H1 (cell line): ENCODE measurements at places on chromosomes 3 and 15. TPM values are rescaled to one million over a fixed set of nuclear protein-coding genes. Genes with fewer than 3 reads are reported as not detected.

DNA sequence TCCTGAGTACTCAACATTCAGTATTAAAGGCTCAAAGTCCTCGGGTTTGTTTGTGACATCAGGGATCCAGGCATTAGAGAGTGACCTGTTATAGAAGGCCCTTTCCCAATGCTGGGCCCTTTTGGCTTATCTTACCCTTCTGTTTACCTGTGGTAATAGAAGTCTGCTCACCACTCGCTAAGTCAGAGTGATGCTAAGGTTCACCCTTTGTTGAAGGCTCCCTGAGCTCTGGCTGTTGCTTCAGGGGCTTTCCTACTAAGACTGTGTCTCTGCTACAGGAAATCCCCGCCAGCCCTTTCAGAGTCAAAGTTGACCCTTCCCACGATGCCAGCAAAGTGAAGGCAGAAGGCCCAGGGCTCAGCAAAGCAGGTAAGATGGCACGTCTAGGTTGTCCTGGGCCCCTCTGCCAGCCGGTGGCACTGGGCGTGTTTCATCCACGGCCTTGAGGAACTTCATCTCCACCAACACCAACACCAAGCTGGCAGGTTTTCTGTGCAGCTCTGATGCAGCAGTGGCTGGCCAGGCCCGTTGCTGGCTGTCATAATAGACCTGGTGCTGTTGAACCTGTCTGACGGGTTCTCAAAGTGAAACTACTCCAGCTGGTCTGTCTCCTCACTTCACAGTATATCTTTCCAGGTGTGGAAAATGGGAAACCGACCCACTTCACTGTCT is 99.1 kb downstream of the DNASE1L3 start:
- no peak for DNase-seq

- DNase-seq = no peak
Measured at GRCh38 chr15:95857124-95857757, 473.3 kb upstream of the NR2F2 start.

- no peak for DNase-seq
Measured at GRCh38 chr3:193865339-193865738, 270.6 kb upstream of the HES1 start.

- DNase-seq = no peak
Measured at GRCh38 chr15:77010857-77011256, 15.9 kb downstream of the PSTPIP1 start.

DNA sequence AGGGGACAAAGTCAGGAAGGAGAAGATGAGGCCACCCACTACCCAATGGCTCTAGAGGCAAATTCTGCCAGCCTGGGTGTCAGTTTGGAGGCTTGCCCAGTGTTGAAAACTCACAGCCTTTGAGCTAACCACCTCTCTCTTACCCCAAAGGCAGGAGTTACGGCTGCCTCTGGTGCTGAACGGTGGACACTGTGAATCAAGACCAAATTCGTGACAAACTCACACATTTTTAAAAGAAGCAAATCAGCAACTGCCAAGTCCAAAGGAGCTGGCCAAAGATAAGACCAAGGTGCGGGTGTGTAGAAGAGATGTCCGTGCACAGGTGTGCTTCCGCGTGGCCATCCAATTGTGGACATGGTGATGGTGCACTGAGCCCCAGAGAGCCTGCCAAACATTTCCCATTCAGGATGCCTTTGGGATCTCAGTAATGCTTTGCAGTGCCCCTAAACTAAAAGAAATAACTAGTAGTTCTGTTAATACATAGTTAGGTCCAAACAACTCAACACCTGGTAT is 74.6 kb downstream of the FAM174B start:
- DNase-seq = no peak

GRCh38 chr15:45162771-45163507 is 24.8 kb downstream of the SHF start:
- peak; percentile 79 for DNase-seq

- no peak for DNase-seq
Measured at GRCh38 chr3:187783098-187783497, 37.8 kb upstream of the BCL6 start.

DNA sequence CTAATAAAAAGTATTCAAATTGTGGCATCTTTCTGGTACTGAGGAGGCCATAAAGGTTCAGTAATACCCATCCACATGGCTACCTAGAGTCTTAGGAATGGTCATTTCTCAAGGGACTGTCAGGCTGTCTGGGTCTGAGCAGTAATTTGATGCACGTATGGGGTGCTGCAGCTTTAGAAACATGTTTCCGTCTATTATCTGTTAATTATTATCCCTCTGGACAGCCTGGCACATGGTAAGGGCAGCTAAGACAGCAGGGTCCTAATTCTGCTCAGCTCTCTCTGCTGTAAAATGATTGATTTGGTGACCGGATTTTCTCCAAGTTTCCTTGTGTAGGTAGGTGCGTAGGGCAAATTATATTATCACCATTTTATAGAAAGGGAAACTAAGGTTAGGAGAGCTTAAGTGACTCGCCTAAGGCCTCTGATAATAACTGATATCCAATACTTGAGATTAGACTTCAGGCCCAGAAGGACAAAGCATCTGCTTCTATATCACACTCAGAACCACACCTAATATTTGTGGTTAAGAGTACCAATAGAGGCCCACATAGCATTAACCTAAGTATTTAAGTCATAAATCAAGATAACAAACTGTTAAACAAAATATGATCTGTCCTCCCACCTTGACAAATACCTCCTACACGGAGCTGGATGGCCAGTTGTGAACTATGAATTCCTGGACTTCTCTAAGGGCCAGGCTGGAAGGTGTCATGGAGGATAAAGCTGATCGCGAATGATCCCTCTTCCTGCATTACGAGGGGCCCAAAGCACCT is 2.9 kb upstream of the RAP2B start:
- DNase-seq = no peak

- DNase-seq = no peak
Measured at GRCh38 chr3:191262650-191263049, 63.6 kb downstream of the OSTN start.

DNA sequence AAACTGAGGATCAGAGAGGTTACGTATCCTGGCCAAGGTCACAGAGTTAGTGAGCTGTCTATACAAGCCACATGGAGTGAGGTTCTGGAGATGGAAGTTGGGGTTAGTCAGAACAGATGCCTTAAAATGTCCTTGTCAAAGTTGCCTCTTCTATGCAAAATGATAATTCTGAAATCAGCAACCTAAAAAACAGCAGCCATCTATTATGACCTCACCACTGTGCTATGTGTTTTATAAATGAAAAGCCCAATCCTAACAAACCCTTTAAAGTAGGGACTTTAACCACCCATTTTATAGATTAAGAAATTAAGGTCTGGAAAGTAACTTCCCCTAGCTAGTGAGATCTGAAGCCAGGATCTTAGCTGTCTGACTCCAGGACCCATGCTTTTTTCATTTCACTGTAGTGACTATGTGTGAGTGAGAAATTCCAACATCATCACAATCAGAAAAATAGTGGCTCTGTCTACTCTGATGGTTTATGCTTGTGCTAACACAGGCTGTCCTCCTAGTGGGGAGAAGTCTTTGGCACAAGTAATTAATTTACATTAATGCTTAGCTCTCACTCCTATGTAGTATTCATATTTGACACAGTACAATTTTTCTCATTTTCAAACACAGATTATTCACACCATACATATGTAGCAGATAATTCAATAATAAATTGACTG is 143.6 kb downstream of the ANO10 start:
- DNase-seq = no peak

GRCh38 chr3:189195302-189195701 is 23.5 kb downstream of the TPRG1 start:
- peak; percentile 49 for DNase-seq

GRCh38 chr3:151382671-151383070 is 1.9 kb downstream of the P2RY12 start:
- no peak for DNase-seq

GRCh38 chr15:95176794-95177577 is 945.6 kb downstream of the MCTP2 start:
- DNase-seq = no peak

- no peak for DNase-seq
Measured at GRCh38 chr3:114709102-114709501, 415.3 kb downstream of the TIGIT start.

DNA sequence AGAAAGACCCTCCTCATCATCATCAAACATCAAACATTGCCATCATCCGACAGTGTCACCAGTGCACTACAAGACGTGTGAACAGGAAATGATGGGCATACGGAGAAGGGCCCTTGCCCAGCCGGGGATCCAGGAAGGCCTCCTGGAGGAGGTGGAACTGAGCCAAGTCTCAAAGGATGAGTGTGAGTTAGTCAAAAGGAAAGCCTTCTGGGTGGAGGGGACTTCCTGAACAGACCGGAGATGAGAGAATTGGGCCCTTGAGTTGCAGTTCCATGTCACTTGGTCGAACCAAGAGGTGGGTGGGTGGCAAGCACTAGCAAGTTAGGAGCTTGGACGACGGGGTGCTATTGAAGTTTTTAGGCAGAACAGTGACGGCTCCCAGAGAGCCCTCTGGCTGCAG is 8.5 kb downstream of the SEMA4B start:
- no peak for DNase-seq

- no peak for DNase-seq
Measured at GRCh38 chr3:105688821-105689220, 180.0 kb downstream of the CBLB start.

DNA sequence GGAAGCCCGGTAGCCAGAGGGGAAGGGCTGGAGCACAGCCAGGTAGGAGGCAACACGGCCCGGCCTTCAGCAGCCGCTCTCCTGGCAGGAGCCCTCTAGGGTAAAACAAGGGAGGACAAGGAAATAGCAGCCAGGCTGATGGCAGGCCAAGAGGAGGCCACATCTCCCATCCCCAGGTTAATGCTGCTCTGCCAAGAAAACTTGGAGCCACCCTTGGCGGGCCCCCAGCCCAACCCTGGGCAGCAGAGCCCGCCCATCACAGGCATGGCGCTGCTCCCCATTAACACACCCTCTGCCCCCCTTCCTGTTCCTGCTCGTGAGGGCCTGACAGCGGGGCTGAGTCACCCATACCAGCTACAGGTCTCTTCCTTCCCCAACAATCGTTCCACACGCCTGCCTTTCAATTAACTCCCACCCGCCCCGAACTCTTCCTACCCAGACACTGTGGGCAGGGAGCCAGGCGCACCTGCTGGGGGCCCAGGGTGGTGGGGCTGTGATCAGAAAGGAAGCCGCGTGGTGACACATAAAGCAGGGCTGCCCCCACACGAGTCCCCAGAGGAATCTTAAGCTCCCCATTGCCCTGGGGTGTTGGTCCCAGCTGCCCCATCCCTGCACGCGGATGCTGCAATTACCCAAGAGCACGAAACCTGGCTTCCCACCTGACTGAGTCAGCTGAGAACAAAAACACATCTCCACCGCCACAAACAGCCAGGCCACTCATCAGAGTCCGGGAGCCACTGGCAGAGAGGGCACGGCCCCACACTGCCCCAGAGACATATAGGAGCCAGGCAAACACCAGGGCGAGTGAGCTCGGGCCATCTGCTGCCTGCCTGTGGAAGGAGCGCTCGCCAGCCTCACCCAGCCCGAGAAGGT is at the start of gene C15orf62:
Gene C15orf62 (plus strand): TSS at position 707 of the 873 bp plus-strand sequence. CDS start 516 bp downstream, outside the sequence.
- no peak for DNase-seq

GRCh38 chr3:137988152-137988551 is 21.8 kb upstream of the CLDN18 start:
- no peak for DNase-seq

- DNase-seq = no peak
Measured at GRCh38 chr3:18389108-18389733, 35.9 kb downstream of the SATB1 start.

The DUOXA2 gene
- not detected in 2 replicates for total RNA-seq

The TUSC7 gene
- total RNA-seq = not detected in 2 replicates

The PATL2 gene
- 0.48 and 0.65 TPM in 2 replicates for total RNA-seq

The STAB1 gene
- total RNA-seq = 1.8 and 1.9 TPM in 2 replicates

The ZBED2 gene
- total RNA-seq = not detected in 2 replicates

The SEMA5B gene
- 19.9 and 22.4 TPM in 2 replicates for total RNA-seq

The GHSR gene
- not detected in 2 replicates for total RNA-seq

The KY gene
- not detected in 2 replicates for total RNA-seq

The MESP2 gene
- 0.35 and 0.38 TPM in 2 replicates for total RNA-seq

The MYEF2 gene
- total RNA-seq = 78.2 and 79.2 TPM in 2 replicates

The CFAP161 gene
- total RNA-seq = not detected in 2 replicates

The SERPINI1 gene
- total RNA-seq = 5.6 and 9.9 TPM in 2 replicates

The LHFPL4 gene
- total RNA-seq = 16.9 and 20.9 TPM in 2 replicates
